ENCODE measurements at places on chromosomes 6 and 20. TPM values are rescaled to one million over a fixed set of nuclear protein-coding genes. Genes with fewer than 3 reads are reported as not detected.

Gene WFDC10B
- total RNA-seq, result not detected

Gene CGAS
- total RNA-seq, result 22.2 TPM

Gene HLA-G
- 0.35 TPM for total RNA-seq

Gene BPIFB1
- total RNA-seq, result not detected

Gene PACSIN1
- 0.14 TPM for total RNA-seq

Gene EBF4
- total RNA-seq, result 4.3 TPM

Gene LY6G6F
- not detected for total RNA-seq

Gene PDE7B
- total RNA-seq, result 1.1 TPM
